ENCODE measurements at places on chromosomes 2 and 18.

DNA sequence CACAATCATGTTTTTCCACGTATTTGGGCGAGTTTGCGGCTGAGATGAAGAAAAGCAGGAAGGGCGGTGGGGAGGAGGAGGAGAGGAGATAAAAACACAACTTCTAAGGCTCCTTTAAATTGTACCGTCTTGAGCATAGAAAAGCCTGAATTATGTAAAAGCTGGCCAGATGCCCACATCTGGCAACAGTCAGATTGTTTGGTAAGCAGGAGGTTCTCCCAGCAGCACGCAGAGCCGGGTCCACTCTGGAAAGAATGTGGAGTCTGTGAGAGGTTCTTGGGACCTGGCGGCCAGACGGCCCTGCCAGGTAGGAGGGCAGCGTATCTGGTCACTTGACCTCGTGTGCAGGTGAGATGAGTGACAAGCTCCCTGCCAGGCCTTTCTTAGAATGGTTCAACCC lies 215.3 kb upstream of the APCDD1 start:
- DNase-seq: peak; percentile 20

- DNase-seq: peak; percentile 75
Measured at GRCh38 chr2:99651930-99652670, 162.3 kb upstream of the REV1 start.

DNA sequence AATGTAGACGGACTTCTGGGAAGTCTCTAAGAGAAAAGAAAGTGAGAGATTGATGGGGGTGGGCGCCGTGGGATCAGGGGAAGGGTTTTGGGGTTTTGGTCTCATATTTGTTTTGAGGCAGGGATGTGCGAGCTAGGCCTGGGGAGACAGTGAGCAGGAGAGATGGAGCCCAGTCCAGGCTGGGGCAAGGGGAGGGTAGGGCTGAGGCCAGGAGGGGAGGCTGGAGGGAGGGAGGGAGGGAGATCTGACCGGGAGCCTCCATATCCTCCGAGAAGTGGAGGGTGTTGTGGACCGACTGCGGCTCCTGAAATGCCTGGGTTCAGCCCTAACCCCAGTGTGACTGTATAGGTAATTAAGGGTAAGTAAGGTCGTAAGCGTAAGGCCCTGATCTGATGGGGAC lies 72.8 kb upstream of the ODC1 start:
- DNase-seq: no peak

- peak; percentile 66 for DNase-seq
Measured at GRCh38 chr2:106104332-106105062, 89.6 kb downstream of the UXS1 start.

DNA sequence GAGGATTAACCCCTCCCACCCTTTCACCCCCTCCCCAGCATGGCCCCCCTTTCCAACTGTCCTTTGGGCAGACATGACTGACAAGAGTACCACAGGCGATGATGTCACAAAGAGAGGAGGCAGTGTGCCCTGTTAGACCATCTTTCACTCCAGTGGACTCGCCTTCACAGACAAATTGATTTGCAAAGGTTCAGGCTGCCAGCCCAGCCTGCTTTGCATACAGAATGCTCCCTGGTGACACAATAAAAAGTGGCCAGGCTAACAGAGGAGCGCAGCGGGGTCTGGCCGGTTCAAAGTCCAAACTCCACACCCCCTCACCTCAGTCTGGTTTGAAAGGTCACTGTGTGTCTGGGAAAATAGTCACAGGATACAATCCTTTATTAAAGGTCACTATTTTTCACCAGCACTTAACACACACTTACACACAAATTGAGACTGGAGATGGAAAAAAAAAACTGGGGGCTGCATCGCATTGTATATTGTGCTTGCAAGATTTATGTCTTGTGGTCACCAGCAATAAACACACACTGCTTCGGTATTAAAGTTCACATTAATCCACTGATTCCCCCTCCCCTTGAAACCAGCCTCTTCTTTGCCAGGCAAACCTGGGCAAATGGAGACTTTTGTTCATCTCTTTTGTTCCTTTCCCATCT lies 236.9 kb downstream of the BCL11A start:
- DNase-seq: no peak

DNA sequence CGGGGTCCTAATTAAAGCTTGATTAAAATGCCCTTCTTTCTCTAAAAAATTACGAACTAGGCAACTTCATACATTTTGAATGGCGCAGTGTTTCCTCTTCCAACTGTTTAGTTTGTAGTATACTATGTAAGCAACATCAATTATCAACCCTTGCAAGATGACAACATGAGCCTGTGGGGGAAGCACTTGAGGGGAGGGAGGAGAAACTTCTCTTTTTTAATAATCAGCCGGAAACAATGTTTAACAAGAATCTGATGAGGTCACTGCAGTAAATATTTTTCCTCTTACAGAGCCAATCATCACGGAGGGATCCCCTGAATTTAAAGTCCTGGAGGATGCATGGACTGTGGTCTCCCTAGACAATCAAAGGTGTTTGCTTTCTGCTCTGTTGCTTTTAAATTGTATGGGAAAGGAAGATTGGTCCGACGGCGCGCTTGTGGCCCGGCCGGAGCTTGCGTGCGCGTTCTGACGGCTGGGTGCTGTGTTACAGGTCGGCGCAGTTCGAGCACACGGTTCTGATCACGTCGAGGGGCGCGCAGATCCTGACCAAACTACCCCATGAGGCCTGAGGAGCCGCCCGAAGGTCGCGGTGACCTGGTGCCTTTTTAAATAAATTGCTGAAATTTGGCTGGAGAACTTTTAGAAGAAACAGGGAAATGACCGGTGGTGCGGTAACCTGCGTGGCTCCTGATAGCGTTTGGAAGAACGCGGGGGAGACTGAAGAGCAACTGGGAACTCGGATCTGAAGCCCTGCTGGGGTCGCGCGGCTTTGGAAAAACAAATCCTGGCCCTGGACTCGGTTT lies 5.3 kb upstream of the DLX1 start:
- peak; percentile 22 for DNase-seq

DNA sequence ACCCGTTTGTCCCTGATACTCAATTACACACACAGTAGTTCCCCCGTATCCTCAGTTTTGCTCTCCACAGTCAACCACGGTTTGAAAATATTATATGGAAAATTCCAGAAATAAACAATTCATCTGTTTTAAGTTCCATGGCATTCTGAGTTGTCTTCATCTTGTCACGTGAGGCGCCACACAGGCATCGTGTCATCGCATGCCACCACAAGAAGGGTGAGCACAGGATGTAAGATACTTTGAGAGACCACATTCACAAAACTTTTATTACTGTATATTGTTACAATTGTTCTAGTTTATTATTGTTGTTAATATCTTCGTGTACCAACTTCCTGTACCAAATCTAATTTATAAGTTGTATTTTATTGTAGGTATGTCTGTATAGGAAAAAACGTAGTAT lies 17.7 kb downstream of the ADNP2 start:
- DNase-seq: no peak

GRCh38 chr18:58554404-58554803 lies 74.5 kb downstream of the ALPK2 start:
- no peak for DNase-seq

DNA sequence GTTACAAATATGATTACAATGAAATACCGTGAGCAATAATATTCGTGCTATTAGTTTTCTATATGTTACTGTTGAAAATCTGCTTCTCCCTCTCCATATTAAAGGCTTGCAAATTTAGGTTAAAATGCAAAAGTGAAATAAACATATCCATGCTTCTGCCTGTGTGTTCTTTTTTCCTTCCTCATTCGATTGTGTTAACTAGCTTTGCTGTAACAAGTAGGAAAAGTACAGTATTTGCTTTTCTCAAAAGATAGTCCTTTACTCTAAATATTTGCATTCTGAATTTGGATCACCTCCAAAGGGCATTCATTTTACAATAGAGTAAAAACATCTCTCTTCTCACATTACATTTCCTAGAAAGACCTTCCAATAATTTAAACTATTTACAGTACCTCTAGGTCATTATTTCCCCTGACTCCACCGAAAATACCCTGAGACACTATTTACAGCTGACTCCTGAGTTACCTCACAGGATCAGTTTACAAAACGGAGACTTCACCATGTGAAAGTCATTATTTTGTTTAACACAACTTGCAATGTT lies 835.0 kb upstream of the FANCL start:
- no peak for DNase-seq

DNA sequence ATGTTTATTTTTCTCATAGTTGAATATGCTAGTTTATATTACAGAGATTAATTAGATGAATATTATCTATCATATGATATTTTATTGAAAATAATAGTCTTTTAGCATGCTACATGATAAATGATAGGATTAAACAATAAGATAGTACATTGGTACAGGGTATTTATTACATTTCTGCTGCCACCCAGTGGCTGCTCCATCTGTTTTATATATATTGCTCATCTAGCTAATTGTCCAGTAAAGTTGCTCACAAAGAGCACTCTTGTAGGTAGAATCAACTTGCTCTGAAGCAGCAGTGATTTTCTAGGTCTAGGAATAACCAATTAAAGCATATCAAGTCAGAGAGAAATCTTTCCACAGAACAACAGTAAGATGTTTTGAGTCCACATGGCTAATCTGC lies 183.3 kb downstream of the ASXL3 start:
- peak; percentile 28 for DNase-seq

All from IMR-90 (cell line).